Tibial artery (tissue), 4 donors: ENCODE measurements at places on chromosomes 3 and 15.

DNA sequence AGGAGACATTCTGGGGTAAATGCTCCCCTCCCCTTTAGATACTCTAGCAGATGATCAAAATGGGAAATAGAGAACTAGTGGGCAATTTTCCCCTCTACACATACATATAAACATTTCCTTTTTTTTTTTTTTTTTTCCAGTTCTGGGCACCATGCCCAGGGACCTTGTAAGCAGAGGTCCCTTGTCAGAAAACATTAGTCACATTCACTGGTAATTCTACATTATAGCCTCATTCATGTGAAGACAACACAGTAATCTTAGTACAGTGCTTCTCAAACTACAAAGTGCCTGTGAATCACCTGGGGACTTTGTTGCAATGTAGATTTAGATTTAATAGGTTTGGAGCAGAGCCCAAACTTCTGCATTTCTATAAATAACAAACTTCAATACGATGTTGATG is 60.1 kb upstream of the ACTC1 start:
- no peak for DNase-seq

DNA sequence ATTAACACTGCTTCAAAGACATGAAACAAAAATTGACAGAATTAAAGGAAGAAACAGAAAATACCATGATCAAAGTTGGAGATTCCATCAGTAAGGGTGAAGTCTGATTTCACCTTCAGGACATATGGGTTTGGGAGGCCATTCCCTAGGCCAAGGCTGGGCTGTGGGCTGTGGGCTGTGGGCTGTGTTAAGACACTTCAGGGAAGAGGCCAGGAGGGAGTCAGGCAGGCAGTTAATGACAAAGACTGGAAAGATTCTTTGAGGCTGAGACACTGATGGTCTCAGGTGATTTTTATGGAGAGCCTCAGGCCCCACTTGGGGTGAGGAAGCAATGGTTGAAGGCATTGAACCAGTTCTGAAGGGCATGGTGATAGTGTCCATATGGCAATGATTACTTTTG is 57.5 kb downstream of the MAGEF1 start:
- no peak for DNase-seq

GRCh38 chr15:72162569-72162968 is 35.0 kb downstream of the GRAMD2A start:
- DNase-seq: no peak

DNA sequence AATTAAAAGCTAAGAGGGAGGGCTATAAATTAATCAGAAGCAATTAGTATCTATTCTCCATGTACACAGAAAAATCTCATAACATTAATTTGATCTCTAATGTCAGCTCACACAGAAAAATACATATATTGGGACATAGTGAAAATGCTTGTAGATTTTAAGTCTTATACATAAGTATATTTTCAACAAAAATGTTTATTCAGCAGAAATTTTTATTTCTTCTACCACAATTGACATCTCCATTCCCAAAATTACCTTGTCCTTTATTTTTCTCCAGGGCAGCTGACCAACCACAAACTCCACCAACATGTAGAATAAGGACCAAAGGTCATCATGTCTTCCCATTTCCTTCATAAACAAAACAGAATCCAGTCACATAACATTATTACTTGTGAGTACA is 74.5 kb upstream of the CDAN1 start:
- DNase-seq: no peak

GRCh38 chr3:184368586-184369183 is 7.2 kb downstream of the POLR2H start:
- no peak for DNase-seq

DNA sequence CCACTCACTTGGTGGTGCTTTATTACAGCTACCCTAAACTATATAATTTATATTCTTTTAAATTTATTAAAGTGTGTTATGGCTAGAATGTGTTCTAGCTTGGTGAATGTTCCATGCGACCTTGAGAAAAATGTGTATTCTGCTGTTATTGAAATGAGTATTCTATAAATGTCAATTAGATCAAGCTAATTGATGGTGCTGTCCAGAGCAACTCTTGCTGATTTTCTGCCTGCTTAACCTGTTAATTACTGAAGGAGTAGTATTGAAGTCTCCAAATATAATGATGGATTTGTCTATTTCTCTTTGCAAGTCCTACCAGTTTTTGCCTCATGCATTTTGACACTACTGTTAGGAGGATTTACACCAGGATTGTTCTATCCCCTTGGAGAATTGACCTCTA is 3.2 kb upstream of the TEX9 start:
- DNase-seq: no peak

GRCh38 chr15:36925653-36926426 is 174.5 kb downstream of the MEIS2 start:
- DNase-seq: no peak

DNA sequence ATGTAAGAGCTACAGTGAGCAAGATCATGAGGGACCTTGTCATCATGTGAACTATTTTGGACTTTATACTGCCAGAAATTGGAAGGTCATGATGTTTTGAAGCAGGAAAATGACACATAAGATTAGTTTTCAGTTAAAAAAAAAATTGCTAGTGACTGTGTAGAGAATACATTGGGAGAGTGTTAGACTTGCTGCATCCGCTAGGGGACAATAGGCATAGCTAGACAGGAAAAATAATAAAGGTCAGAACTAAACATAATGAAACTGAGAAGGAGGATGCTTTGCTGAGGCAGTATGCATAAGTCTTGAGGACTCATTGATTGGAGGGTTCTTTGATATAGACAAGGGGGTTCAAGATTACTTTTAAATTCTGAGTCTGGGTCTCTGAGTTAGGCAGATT is 275.8 kb upstream of the KCNH8 start:
- no peak for DNase-seq

- no peak for DNase-seq
Observed at GRCh38 chr3:176046703-176047102, 1150.6 kb downstream of the TBL1XR1 start.
